Astrocyte of the cerebellum (primary cell): ENCODE measurements at places on chromosomes 7 and 10.

DNA sequence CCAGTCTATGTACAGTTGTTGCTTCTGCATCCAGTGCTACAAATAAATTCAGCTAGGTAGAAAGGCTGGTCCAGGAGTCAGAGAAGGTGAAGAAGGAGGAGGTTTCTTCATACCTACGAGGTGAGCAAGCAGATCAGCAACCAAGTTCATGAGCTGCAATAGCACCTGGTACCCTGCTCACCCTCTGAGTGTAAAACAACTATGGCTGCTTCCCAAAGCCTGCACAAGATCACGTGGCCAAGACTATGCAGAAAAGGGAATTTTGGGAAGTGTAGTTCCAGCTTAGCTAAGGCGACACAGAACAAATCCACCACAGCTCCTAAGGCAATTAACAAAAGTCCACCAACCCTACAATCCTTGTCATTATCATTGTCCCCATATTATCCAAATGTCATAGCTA is 95.9 kb upstream of the AUTS2 start:
- DNase-seq = no peak

GRCh38 chr7:31382722-31383121 is 42.2 kb upstream of the NEUROD6 start:
- DNase-seq = no peak

- no peak for DNase-seq
Observed at GRCh38 chr7:27156508-27156898, at the start of gene HOXA7. HOXA7 (minus strand) TSS chr7:27156675; CDS start chr7:27156545, 130 bp downstream.

- DNase-seq = no peak
Observed at GRCh38 chr7:155860461-155860839, 48.2 kb upstream of the SHH start.

DNA sequence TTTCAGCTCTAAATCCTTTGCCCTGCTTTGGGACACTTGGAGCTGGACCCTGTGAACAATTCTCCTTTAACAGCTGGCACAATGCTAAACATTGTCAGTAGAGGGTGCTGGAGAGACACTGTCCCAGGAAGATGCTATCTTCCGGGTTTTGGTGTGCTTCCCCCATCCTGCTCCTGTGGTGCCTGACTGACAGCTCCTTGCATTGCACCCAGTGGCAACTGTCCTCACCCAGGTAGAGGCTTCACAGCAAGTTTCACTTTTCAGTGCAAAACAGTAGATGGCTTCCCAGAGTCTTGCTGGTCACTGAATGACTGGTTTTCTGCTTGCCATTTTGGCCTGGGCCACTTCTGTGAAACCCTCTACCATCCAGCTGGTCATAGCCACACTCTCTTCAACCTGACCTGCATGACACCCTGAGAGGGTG is 77.3 kb downstream of the CDC14C start:
- no peak for DNase-seq

- DNase-seq = no peak
Observed at GRCh38 chr7:77933394-77933793, 134.8 kb downstream of the PHTF2 start.

GRCh38 chr10:58886406-58886805 is 290.0 kb upstream of the PHYHIPL start:
- DNase-seq = no peak

DNA sequence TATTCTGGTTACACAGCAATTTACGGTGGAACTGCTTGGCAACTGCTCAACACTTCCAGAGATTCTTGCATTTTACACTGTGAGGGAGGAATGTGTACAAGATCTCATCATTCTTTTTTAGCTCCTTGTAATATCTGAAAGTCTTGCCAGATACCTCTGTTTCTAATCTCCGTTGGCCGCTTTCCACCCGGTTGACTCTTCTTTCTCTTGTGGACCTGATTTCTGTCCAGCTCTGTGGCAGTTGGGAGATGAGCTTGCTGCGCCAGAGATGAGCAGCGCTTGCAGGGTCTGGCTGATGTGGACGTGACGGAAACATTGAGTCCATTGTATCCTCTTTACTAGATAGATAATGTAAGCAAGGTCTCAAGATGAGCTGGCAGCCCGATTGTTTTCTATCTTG is 27.6 kb downstream of the SPAG6 start:
- DNase-seq = no peak

DNA sequence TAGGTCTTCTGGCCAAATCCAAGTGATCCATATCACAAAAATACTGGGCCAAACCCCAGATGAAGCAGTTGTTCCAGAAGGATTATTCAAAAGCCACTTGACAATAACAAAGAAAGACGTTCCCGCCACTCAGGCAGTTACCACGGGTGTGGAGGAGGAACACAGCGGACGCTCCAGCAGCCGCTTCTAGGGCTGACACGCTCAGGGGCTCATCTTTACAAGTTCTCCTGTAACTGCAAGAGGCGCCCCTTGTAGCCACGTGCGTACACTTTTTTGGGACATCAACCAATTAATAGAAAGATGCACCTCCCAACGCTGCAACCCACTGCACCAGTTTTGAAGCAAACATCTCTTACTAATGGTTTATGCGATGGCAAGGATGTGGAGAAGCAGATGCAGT is 159.4 kb downstream of the GRID1 start:
- DNase-seq = no peak

- no peak for DNase-seq
Observed at GRCh38 chr10:84334811-84335210, 6.4 kb downstream of the CCSER2 start.

DNA sequence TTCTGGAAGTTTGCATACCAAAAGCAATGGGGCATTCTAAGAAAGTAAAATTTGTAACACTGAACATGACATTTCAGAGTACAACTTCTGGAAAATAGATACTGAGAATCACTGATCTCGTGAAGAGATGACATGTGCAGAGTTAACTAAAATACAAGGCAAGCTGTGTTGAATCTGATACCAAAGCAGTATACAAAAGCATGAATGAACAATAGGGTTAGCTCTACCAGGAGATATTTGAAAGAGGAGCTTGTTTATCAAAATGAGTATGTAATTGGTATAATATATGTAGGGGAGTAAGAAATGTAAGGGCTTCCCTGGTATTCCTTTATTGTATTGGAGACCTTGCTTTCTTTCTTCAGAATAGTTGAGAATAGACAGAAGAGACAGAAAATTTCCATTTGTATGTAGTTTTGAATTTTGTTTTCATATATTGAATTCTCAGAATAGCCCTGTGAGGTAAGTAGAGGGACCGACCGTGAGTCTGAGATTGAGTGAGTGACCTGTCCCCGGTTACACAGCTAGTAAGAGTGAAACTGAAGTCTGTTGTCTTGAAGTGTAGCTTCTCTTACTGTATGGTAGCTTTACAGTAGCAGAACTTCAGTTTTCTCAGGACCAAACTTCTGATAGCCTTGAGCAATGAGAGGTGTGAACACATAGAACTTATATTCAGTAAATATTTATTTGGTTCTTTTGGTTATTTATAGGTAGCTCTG is 5.0 kb downstream of the HBP1 start:
- no peak for DNase-seq

GRCh38 chr7:39987641-39988347 is 37.7 kb downstream of the CDK13 start:
- no peak for DNase-seq

GRCh38 chr7:127792528-127793342 is 140.7 kb downstream of the SND1 start:
- DNase-seq = no peak

DNA sequence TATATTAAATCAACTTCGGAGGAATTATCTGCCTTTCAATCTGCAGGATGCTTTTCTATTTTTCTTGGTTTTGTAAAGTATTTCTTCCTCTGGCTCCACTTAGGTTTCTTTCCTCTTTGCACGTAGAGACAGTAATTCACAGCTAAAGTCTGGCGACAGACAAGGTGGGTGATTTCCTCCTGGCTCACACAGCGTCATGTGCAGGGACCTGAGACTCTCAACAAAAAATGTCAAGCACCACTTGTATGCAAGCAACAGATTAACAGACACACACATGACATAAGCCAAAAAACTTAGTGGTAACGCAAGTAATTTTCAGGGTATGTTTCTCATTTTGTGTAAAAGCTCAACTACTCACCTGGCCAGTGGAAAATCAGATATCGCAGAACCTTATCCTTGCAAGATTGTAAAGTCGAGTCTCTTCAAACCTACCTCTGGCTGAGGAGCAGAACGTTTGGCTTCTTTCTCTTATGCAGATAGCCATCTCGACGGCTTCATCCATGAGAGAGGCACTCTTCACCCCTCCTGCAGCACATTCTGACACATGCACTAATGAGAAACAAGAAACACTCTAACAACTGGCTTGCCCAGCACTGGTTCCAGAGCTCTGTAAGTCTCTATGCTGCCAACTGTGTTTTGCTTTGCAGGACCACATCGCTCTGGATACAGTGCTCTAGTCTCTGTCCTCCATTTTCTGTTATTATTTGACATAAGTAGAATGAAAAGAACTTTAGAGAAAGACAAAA is 188.0 kb downstream of the CDCA7L start:
- DNase-seq = no peak
